ENCODE measurements at places on chromosomes 12 and 14.

DNA sequence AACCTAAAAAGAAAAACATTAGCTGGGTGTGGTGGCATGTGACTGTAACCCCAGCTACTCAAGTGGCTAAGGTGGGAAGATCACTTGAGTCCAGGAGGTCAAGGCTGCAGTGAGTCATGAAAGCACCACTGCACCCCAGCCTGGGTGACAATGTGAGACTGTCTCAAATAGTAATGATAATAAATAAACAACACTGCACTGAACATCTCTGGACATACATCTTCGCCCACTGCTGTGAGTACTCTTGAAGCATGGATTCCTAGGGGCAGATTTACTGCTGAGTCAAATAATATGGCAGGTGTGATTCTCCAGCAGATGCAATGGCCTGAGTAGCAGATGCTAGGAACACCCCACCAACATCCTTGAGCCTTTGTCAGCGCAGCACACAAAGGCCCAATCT lies 23.6 kb downstream of the ABCB9 start:
- DNase-seq, result no peak

GRCh38 chr12:59486827-59487226 lies 109.0 kb upstream of the SLC16A7 start:
- DNase-seq, result no peak

- no peak for DNase-seq
Observed at GRCh38 chr12:75660805-75661404, 149.5 kb upstream of the KRR1 start.

DNA sequence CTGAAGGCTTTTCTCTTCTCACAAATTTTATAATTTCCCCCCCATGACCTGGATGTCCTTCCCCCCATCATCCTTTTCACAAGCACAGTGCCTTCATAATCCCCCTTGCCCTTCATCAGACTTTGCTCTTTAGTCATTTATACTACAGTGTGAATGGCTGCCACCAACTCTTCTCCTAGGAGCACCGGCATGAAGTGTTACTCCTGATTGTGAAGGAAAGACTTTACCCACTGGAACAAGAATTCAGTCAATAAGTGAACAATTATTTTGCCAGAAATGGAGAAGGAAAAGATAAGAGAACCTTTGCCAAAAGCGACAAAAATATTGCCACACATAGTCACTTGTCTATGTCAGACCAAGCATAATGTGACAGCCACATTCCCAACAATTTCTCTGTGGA lies 5.0 kb downstream of the SERPINA9 start:
- no peak for DNase-seq

DNA sequence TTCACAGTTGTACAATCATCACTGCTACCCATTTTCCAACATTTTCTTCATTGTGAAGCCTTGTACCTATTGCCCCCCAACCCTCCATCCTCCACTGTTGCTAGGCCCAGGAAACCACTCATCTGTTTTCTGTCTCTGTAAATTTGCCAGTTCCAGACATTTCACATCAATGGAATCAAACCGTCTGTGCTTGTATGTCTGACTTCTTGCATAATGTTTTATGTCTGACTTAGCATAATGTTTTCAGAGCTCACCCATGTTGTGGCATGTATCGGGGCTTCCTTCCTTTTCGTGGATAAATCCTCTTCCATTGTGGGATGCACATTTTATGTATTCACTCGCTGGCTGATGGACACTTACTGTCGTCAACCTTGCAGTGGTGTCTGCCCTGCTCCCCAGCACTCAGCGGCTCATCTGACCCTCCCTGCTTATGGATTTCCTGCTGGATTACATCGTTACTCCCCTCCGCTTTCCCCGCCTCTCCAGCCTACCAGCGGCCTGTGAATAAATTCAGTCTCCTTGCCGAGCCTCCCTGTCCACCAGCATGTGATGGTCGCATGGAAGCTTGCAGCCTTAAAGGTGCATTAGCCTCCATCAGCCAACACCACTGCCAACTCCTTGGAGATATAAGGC lies 727.6 kb upstream of the TMEM132C start:
- no peak for DNase-seq

GRCh38 chr12:54658306-54659264 lies 10.4 kb upstream of the DCD start:
- peak; percentile 30 for DNase-seq

DNA sequence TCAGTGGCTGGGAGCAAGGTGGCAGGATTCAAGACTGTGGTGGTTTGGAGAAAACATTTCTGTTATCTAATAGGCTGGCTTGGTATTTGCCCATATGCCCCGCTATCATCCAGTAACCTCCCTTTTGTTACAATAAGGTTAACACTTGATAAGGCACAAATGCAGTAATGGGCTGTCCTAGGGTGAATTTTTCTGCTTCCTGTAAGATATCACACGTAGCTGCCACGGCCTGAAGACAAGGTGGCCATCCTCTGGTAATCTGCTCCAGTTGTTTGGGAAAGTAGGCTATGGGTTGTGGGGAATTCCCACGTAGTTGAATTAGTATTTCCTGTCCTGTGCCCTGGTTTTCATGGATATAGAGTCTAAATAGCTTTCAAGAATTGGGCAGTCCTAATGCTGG lies 23.1 kb downstream of the ANG start:
- no peak for DNase-seq

DNA sequence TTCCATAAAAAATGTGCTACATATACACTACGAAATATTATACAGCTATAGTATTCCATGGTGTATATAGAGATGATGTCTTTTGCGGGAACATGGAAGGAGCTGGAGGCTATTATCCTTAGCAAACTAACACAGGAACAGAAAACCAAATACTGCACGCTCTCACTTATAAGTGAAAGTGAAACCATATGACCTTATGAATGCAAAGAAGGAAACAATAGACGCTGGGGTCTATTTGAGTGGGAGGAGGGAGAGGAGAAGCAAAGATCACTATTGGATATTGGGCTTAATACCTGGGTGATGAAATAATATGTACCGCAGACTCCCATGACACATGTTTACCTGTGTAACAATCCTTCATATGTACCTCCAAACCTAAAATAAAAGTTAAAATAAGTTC lies 142.8 kb downstream of the LRFN5 start:
- DNase-seq, result no peak

DNA sequence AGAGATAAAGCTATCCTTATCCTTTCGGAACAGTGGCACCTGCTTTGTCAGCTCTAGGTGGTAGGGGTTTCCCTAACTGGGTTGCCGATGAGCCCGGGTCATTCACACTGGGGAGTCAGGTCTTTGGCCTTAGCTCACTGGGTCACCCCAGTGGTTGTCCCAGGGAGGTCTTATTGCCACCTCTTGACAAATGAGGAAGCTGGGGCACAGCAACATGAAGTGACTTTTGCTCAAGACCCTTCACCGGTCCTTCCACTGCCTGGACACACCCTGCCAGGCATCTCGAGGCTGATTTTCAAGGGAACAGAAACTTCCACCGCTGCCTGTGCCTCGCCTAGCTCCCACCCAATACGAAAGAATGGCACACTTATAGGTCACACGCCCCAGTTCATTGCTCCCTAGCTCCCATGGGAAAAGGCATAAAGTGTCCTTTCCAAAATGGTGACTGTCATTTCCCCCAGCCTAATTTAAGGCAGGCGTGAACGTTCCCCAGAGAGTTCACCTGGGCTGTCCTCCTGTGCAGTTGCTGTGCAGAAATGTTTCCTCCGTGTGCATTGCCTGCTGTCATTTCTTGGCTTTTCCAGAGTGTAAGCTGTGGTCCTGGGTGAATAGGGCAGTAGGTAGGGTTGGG lies 156.1 kb upstream of the CCND2 start:
- no peak for DNase-seq

DNA sequence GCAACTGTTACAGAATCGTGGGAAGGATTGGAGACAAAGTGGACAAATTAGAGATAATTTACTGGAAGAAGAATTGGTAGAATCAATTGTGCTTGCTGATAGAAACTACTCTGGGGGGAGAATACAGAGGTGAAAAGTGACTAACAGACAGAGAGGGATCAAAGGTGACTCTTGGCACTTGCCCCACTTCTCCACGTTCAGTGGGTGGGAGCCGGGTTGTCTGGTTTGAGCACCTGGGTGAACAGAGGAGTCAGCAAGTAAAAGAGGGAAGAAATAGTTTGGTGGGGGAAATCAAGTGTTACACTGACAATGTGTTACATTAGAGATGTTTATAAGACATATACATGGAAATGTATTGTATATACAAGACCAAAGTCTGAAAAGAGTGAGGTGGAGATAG lies 69.1 kb downstream of the PPP2R5E start:
- DNase-seq, result no peak

- no peak for DNase-seq
Observed at GRCh38 chr14:76761960-76762410, 717 bp downstream of the VASH1 start.

DNA sequence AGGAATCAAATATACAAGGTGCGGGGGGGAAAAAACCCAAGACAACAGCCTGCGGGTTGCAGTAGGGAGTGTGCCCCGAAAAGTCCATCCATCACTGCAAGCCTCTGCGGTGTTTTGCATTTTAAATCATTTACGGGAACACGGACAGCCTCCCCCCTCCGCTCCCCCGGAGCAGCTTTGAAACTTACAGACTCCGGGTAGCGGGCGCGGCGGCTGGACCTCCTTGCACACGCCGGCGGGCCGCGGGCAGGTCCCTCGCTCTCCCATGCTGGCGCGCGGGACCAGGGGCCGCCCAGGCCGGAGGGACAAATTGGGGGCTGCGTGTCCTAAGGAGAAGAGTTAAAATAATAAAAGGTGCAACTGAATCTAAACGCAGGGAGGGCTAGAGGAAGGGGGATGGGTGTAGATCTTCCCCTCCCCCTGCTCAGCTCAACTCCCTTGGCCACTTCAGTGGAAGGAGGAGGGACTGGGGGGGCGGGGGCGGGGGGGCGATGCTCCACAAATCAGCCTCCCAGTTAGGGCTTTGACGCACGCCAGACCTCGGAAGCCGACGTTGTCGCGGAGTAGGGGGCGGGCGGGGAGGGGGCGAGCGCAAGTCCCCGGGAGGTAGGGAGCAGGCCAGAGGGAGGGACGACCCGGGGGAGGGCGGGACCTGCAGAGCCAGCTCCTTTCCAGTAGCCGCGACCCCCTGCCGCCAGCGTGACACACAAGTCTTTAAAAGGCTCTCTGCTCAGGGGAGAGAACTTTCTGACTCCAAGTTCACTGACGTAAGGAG lies at the start of gene KCNJ8:
KCNJ8 (minus strand) TSS at position 349 of the 775 bp plus-strand sequence. CDS start 1,090 bp downstream, outside the sequence.
- no peak for DNase-seq

DNA sequence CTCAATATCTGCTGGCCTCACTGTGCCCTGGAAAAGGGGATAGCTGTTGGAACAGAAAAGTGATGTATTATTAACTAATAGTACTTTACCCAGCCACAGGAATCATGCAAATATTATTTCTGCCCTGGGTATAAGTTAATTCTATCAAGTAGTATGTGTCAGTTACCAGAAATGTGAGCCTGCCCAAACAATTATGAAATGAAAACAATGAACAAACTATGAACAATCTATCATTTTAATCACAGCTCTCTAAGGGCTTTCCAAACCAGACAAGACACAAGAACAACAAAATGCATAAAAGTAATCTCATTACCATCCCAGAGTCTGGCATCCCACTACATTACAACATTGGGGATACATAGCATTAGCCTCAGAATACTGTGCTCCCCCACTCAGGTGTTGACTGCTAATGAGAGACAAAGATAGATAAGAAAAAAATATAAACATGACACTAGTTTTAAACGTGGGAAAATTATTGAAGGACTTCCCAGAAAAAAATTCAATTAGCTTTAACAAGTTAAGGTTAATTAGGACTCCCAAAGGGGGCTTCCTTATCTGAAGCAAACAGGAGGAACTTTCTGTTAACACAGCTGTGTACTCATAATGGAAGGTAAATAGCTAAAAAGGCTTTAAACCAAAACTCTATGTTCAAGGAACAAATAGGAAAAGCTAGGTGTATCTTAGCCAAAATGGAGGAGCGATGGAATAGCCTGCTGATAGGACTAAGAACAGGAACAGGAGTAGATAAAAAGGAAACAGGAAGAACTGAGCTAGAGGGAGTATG lies 3.3 kb downstream of the DCAF5 start:
- no peak for DNase-seq

GRCh38 chr12:12408265-12408690 lies 51.4 kb downstream of the BORCS5 start:
- DNase-seq, result no peak

GRCh38 chr14:40870252-40870651 lies 736.4 kb upstream of the LRFN5 start:
- no peak for DNase-seq

DNA sequence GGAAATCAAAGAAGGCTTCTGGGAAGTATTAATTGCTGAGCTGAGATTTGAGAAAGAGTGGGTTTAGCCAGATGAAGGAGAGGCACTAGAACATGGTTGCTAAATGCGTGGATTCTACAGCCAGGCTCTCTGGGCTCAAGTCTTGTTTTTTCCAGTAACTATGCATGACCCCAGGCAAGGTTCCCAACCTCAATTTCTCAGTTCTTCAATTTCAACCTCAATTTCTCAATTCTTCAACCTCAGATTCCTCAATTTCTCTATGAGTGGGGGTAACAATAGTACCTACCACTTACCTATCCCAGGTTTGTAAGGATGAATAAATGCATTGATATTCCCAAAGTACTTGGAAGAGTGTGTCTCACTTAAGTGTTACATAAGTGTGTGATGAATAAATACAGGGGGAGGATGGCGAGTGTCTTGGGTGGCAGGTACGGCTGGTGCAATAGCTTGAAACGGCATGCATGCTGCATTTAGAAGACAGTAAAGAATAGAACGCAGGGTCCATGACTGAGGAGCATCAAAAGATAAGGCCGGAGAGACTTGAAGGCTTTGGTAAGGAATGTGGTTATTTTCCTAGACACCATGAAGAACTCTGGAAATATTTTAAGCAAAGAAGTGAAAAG lies 149.1 kb upstream of the ATP2B1 start:
- DNase-seq, result no peak

DNA sequence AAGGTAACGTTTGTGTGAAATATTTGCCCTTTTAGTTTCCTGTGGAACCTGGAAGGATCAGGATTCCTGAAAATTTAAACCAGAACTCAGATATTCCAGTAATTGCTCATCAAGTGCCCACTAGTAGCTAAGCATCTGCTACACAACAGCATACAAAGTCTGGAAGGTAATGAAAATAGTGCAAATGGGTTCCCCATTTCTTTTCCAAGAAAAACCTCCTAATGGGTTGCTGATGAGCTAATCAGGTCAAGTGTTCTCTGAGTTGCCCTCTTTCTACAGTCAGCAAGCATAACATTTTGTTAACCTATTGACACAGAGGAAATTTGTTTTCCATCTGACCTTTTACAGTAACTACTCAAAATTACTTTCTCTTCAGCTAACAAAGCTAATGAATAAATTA lies 83.6 kb upstream of the PMCH start:
- no peak for DNase-seq

GRCh38 chr14:78700236-78700635 lies 530.1 kb downstream of the NRXN3 start:
- DNase-seq, result no peak

GRCh38 chr14:43464968-43465367 lies 1042.1 kb downstream of the FSCB start:
- no peak for DNase-seq

- no peak for DNase-seq
Observed at GRCh38 chr12:101813117-101813516, 17.6 kb downstream of the GNPTAB start.

DNA sequence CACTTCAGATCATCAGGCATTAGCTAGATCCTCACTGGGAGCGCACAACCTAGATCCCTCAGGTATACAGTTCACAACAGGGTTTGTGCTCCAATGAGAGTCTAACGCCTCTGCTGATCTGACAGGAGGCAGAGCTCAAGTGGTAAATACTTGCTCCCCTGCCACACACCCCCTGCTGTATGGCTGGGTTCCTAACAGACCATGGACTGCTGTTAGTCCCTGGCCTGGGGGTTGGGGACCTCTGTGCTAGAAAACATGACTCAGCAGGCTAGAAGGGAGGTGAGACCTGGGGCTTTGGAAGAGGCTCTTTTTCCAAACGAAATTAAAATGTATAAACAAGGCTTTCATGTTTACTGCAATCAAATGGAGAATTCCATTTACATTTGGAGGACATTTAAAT lies 691.1 kb downstream of the FLRT2 start:
- DNase-seq, result no peak
